Thoracic aorta (tissue), 2 donors: ENCODE measurements at places on chromosomes 13 and 19. TPM values are rescaled to one million over a fixed set of nuclear protein-coding genes. Genes with fewer than 3 reads are reported as not detected.
A peak's percentile ranks its signal among the peaks of the same experiment; 100 is the strongest.

- no peak for DNase-seq
- H3K27me3 ChIP-seq: no peaks in the 10 kb centered on the region
- no peak overlapping the region for H3K4me3 ChIP-seq
- peak overlapping the region; percentile 99 for H3K27ac ChIP-seq
- peaks cover 20% of the 10 kb centered on the region for H3K4me1 ChIP-seq
These were observed 258.8 kb upstream of the STARD13 start for GRCh38 chr13:33544308-33544707.

Gene S1PR5
- total RNA-seq: 2.4 TPM

GRCh38 chr19:34508540-34508939, 27.0 kb downstream of the WTIP start:
- H3K4me3 ChIP-seq: no peak overlapping the region
- H3K36me3 ChIP-seq: no peaks in the 10 kb centered on the region
- no peaks in the 10 kb centered on the region for H3K27me3 ChIP-seq
- no peaks in the 10 kb centered on the region for H3K4me1 ChIP-seq

Gene C19orf38
- total RNA-seq: 3.5 TPM

GRCh38 chr13:79187917-79188690, 218.0 kb downstream of the RBM26 start:
- no peak overlapping the region for H3K27ac ChIP-seq
- no peaks in the 10 kb centered on the region for H3K27me3 ChIP-seq
- DNase-seq: no peak
- H3K36me3 ChIP-seq: no peaks in the 10 kb centered on the region
- no peaks in the 10 kb centered on the region for H3K4me1 ChIP-seq
- no peak overlapping the region for H3K4me3 ChIP-seq

DNA sequence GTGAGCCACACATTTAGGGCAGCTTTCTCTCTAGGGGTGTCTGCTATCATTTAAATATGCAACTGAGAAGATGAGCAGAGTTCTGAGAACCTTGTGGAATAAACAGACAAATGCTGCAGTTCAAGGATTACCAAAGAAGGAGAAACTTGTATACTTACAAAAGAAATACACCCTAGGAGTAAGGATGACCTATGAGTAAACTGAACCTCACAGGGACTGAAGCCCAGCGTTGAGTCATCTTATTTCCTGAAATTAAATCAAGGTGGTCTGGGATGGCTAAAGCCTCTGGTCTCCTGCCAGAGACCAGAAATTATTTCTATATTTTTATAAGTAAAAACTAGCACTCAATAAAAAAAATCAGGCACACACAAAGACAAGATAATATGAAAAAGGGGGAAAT, 40.1 kb downstream of the FAM216B start:
- H3K4me1 ChIP-seq: no peaks in the 10 kb centered on the region
- no peak for DNase-seq

Gene C1QTNF9B
- total RNA-seq: not detected
